Stimulated activated CD8-positive, alpha-beta memory T cell treated with anti-CD3 and anti-CD28 coated beads, Interleukin-2, amount 100 ng/mL, for 1 hour (primary cell): ENCODE measurements at places on chromosomes 7 and 10.

- no peak for DNase-seq
These were observed 39.2 kb downstream of the ST8SIA6 start for GRCh38 chr10:17415046-17415658.

- no peak for DNase-seq
These were observed 70.2 kb downstream of the PDIA4 start for GRCh38 chr7:148958061-148958460.

- DNase-seq, result no peak
These were observed 15.6 kb downstream of the BLNK start for GRCh38 chr10:96255549-96256333.

DNA sequence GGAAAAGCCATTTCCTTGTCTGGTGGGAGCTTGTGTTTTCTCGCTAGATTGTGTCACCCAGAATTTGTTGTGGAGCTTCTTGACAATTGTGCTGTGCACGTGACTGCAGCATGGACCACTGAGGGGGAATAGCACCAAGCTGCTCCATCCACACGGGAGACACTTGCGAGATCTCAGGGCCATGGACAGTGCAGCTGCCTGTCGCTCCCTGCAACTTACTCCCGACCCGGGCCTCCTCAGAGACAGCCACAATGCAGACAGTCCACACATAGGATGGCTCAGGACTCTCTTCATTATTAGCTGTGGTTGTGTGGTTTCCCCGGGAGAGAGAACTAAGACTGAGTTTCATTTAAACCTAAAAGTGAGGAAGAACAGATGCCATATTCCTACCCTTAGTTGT lies 673.2 kb upstream of the GALNT17 start:
- no peak for DNase-seq

GRCh38 chr10:44965651-44966097 lies 6.1 kb downstream of the RASSF4 start:
- no peak for DNase-seq

DNA sequence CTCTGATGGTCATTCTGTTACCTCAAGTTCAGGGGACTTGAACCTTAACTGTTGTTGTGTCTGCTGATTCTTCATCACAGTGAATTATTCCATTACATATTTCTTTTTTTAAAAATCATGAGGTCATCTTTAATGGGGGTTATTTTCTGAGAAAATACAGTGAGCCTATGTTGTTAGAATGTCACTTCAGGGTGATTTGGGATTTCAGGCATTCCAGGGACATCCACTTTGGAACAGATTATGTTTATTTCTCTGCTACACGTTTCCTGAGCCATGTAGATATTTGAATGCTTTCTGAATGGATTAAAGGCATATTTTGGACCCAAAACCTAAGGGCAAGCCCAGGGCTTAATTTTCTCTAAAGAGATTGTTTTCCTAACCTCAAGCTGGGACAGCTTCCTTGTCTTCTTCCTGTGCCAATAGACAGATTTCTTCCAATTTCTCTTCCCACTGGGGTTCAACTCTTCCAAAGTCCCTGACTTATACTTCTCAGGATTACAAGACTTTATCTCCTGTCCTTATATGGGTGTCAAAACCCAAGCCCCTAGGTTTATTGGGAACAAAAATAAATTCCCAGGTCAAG lies 271.7 kb downstream of the ARHGAP12 start:
- DNase-seq, result no peak

GRCh38 chr7:112779667-112780066 lies 10.5 kb downstream of the TMEM168 start:
- no peak for DNase-seq

GRCh38 chr10:33113466-33113865 lies 155.4 kb upstream of the ITGB1 start:
- DNase-seq, result no peak

- no peak for DNase-seq
These were observed 19.2 kb downstream of the KCP start for GRCh38 chr7:128891110-128891941.

DNA sequence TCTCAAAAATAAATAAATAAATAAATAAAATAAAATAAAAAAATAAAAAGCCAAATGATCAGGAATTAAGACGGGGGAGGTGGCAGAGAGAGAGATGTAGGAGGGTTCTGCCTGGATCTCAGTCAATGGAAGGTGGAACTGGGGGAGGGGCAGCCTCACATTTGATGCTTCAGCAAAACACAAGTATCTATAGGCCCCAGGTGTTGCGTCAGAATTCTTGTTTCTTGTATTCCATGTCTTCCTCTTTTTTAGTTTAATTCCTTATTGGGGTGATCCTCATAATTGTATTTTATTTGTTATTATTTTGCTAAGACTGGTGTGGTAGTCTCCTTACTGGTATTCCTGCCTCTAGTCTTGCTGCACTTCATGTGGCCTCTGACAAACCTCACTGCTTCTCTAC lies 41.4 kb upstream of the SMARCD3 start:
- no peak for DNase-seq

DNA sequence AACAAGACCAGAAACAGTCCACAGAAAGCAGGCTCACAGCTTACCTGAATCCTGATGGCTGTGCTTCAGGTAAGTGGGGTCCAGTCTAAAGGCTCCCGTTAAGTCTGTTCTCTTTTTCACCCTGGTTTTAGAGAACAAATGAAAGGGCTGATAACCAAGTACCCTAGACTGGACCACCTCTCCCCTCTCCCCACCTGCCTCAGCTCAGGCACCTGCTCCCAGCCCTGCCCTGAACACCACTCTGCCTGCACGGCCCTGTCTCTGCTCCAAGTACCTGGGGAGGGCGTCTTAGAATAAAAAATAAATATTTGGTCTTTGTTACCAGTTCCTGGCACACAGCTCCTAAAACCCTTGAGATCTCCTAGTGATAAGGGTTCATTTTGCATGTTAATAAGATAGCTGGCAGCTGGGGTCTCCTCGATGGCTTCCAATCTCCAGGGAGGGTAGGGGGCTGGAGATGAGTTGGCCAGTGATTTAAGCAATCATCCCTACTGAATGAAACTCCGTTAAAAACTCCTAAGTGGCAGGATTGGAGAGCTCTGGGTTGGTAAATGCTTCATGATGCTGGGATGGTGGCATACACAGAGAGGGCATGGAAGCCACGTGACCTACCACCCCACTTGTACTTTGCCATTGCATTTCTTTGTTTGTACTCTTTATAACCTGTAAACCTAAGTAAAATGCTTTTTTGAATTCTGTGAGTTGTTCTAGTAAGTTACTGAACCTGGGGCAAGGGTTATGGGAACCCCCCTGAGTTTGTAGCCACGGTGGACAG lies 29.8 kb upstream of the FIGNL1 start:
- DNase-seq, result no peak
